Stimulated activated CD4-positive, alpha-beta T cell treated with anti-CD3 and anti-CD28 coated beads, Interleukin-1b, Interleukin-23, amount 100 ng/mL, for 1 hour (primary cell): ENCODE measurements at places on chromosomes 3 and 15.

DNA sequence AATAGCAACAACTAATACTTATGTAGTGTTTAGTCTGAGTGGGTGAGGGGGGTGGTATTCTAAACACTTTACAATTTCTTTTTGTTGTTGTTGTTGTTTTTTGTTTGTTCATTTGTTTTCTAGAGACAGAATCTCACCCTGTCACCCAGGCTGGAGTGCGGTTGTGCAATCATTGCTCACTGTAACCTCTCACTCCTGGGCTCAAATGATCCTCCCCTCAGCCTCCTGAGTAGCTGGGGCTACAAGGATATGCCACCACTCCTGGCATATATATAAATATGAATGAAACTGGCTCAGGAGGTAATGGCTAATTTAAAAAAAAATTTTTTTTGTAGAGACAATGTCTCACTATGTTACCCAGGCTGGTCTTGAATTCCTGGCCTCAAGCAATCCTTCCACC, 19.1 kb downstream of the SPSB4 start:
- no peak for DNase-seq

GRCh38 chr15:96807361-96807760, 476.9 kb downstream of the NR2F2 start:
- DNase-seq = no peak

DNA sequence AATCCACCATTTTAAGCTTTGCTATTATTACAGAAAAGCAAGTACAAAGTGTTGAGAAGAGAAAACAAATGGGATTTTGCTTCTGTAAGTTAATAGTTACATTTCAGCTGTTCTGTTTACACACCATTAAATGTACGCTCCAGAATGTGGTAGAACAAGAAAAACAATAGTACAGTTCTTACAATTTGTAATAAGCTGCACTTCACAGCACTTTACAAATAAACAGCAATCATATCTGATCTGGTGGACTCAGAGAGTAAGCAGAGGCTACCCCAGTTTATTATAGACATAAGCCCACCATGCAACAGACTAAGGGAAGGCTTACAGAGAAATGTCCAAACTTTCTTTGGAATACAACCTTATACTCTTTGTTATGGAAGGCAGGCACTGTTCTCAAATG, 126.4 kb downstream of the OXSM start:
- no peak for DNase-seq

DNA sequence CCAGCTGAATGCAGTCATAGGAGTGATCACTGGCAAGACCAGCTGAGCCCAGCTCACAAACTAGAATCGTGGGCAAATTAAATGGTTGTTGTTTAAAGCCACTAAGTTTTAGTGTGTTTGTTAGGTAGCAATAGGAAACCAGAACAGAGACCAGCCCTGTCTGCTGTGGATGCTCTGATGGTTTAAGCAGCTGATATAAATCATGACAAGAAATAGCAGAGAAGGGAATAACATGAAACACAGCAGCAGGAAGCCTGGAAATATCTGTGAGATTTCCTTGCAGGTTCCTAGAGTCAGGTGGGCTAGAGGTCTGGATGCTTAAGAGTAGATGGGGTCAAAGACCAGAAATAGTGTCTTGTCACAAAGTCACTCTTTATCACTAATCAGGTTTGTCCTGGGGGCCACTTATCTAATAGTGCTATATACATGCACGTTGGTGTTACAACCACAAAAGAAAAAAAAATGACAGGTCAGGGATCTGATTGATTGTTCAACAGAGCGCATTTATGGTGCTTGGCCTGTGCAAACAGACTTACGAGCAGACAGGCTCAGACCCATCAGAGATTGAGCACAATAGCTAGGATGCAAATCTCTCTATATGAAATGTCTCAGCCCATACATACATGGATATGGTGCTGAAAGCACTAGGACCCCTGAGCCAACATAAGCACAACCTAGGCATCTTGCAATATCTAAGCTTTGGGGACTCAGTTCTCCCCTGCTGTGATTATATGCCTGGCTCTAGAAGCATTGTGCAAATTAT, 967.7 kb downstream of the AGBL1 start:
- DNase-seq = no peak

- no peak for DNase-seq
These were observed 253.7 kb downstream of the ZPLD1 start for GRCh38 chr3:102688556-102688930.
